ENCODE measurements at places on chromosomes 5 and 9.
A peak's percentile ranks its signal among the peaks of the same experiment; 100 is the strongest.

DNA sequence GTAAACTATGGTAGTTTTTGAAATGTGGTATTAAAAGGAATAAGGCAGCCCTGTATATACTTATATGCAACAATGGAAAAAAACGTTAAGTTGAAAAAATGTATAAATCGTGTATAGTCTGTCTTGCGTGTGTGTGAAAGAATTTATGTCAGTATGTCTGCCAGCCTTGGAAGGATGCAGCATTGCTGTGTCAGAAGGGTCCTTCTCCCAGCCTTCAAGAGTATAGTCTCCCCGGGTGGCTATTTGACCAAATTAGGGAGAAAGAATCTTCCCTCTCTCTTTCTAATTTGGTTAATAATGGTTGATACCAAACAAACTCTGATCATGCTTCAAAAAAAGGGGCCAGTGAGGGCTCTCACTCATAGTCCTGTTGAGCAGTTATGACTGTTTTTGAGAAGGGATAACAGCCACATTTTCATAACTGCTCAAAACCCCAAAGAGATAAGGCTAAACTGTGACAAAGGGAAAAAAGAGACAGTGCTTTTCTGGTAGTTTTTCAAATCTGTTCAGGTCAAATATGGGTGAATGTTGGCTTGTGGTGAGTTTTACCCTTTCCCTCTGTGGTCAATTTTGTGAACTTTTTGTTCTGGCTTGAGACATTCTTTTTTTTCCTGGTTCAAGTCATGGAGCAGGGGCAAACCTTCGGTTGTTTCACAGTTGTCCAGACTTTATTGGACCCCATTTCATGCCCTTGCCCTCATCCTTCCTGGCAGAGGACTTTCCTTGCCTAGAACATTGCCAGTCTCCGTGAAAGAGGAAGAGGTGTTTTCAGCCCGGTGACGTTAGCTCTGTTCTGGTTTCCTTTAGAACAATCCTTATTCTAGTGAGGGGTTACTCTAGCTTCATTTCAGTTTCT lies 21.0 kb downstream of the SNX30 start:
- DNase-seq: no peak

GRCh38 chr9:133981589-133981957 lies 10.6 kb downstream of the VAV2 start:
- DNase-seq: no peak

GRCh38 chr5:93092349-93093105 lies 488.5 kb downstream of the NR2F1-AS1 start:
- DNase-seq: no peak

DNA sequence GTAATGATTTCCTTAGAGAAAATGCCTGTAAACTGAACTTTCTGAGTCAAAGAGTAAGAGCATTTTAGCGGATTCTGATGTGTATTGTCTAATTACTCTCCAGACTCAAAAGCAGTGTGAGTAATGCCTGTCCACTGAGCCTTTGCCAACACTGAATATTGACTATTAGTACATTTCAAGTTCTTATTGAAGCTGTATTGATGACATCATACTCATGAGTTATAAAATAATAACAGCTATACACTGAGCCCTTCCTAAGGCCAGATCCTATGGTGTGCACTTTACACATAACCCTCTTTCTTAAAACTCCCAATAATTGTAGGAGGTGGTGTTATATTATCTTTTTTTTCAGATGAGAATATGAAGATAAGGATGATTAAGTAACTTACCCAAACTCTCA lies 152.8 kb upstream of the TRPC7 start:
- no peak for DNase-seq

- DNase-seq: no peak
Measured at GRCh38 chr5:584216-584615, 27.9 kb upstream of the CEP72 start.

DNA sequence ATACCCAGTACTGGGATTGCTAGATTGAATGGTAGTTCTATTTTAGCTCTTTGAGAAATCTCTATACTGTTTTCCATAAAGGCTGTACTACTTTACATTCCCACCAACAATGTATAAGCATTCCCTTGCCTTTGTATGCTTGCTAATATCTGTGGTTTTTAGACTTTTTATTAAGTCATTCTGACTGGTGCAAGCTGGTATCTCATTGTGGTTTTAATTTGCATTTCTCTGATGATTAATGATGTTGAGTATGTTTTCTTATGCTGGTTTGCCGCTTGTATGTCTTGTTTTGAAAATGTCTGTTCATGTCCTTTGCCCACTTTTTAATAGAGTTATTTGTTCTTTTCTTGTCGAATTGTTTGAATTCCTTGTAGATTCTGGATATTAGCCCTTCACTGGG lies 512.7 kb upstream of the PAPPA start:
- no peak for DNase-seq

DNA sequence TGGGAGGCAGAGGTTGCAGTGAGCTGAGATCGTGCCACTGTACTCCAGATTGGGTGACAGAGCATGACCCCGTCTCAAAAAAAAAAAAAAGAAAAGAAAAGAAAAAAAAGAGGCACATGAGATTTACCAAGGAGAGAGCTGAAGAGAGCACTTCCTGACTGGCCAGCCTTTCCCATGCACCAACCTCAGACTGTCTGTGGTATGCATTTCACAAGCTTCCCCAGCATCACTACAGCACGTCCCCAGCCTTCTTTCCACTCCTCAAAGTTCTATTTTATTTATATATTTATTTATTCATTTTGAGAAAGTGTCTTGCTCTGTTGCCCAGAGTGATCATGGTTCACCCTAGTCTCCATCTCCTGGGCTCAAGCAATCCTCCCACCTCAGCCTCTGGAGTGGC lies 13.6 kb upstream of the FUBP3 start:
- DNase-seq: no peak

GRCh38 chr5:139065306-139065705 lies 132.9 kb downstream of the SIL1 start:
- DNase-seq: no peak

DNA sequence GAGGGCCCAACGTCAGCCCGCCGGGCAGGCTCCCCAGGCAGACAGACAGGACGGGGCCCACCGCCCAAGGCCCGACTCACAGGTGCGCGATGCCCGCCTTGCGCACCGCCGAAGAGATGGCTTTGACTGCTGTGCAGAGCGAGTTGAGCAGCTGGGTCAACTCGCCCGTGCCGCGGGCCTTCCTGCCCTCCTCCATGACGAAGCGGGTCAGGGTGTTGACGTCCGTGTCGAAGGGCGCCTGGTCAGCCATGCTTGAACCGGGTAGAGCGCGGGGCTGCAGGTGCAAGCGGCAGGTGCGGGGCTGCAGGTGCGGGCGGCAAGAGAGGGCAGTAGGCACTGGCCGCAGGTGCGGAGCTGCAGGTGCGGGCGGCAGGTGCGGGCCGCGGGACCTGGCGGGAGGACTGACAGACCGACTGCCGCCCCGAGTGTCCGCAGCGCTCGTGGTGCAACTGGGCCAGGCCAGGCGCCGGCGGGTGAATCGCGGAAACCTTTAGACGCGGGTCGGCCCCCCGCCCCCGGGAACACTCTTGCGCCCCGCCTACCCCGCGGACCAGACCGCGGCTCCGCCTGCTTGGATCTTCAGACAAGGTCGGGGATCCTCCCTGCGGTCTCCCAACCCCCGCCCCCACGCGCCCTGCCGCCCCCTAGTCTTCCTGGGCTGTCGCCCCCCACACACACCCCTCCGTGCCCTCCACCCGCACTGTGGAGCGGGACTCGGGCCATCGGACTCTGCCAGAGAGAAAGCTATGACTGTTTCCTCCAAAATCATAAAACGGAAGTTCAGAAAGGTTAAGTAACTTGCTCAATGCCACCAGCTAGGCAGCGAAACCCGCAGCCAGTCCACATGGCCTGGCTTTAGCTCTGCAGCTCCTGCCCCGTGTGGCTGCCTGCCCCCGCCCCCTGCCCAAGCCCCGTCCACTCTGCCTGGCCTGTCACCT lies at the start of gene FBP1:
TSS of gene FBP1 (minus strand) at position 458 of the 938 bp plus-strand sequence. CDS start at position 250, 208 bp downstream.
- peak; percentile 61 for DNase-seq

DNA sequence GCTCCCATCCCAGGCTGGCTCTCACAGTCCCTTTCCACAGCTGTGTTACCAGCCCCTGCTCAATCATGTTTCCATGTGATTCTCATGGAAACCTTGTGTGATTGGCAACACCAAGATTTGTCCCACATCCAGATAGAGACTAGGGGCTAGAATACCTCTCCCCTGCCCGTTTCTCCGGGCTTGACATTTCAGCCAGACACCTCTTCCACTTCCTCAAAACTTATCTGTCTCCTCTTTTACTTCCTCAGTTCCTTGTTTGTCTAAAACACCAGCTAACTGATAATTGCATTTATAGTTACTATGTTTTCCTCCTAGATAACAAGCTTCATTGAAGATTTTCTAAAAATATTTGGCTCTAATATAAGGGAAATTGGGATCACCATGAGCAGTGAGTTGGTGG lies 16.6 kb upstream of the KCNMB1 start:
- no peak for DNase-seq

- no peak for DNase-seq
Measured at GRCh38 chr5:89011778-89012711, 129.1 kb upstream of the MEF2C start.

DNA sequence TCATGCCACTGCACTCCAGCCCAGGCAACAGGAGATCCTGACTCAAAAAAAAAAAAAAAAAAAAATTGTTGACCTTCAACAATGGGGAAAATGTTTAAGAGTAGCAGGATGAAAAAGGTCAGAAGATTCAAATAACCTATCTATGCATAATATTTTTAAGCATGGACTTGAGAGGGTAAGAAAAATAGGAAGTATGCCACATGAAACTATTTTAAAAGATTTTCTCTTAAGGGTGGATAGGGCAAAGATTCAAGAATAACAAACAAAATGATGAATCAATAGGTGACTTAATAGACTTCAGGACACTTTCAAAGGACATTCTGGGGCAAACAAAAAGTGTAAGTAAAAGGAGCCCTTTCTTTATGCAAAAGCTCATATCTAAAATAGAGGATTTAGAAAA lies 3.2 kb downstream of the TEX48 start:
- DNase-seq: no peak

GRCh38 chr5:90434116-90434714 lies 24.7 kb upstream of the CETN3 start:
- DNase-seq: peak; percentile 71

DNA sequence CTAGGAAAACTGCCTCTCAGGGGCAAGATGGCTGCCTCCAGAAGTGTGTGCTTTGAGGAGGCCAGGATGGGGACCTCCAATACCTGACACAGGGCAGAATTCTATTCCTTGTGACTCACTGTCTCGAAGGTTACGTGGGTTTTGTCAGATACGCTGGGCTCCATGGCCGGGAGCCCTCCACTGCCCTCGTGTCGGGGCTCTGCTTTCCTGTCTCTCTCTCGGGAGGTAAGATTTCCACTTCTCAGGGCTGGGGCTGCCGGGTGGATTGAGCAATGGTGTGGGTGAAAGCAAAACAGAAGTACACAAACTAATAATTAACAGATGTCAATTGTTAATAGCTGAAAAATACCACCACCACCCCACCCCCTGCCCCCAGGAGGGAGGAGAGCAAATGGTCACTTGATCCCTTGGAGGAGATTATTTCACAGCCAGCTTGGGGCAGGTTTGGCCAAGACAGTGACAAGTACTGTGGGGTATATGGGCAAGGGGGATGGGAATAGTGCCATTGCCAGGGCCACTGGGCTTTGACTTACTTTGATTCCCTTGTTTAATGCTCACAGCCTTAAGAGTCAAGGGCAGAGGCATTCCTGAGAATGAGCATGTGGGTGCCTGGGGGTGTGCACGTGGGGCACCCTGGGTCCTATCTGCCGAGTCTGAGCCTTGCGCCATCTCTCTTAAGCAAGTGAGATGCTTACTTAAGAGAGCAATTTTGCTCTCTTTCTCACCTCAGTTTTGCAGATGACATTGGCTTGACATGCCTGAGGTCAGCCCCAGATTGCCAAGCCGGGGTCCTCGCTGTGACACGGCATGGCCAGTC lies 28.8 kb upstream of the DAB2IP start:
- DNase-seq: no peak

- no peak for DNase-seq
Measured at GRCh38 chr9:90044710-90045151, 439.9 kb downstream of the GADD45G start.

GRCh38 chr9:84339962-84340361 lies 596 bp downstream of the SLC28A3 start:
- DNase-seq: no peak

GRCh38 chr5:156947925-156948324 lies 15.1 kb downstream of the TIMD4 start:
- no peak for DNase-seq

GRCh38 chr9:131525643-131526565 lies 5.2 kb downstream of the UCK1 start:
- no peak for DNase-seq

DNA sequence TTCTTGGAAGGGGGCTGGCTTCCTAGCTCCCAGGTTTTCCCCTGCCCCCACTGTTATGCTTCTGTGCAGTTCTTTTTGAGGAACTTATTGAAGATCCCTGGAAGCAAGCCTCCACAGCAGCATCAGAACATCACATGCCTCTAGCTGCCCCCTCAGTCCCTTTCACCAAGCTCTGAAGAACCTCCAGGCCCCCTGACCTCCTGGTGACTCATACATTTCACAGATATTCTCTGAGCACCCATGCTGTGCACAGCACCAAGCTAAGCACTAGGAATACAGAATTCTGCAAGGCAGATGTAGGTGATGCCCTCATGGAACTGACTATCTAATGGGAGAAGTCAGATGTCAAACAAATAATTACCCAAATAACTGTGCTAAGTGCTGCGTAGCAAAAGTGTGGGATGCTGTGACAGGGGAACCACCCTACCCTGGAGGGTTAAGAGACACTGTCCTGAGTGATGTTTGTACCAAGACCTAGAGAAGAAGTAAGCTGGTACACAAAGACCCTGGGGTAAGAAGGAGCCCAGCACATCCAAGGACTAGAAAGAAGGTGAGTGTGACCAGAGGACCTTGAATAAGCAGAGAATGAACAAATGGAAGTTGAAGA lies 213.7 kb upstream of the NR4A3 start:
- DNase-seq: no peak

GRCh38 chr9:107489687-107490605 lies at the start of gene KLF4:
Gene KLF4 (minus strand): TSS chr9:107489769. CDS start chr9:107489172, 597 bp downstream.
- peak; percentile 92 for DNase-seq

GRCh38 chr5:65334077-65334476 lies 147.6 kb downstream of the ADAMTS6 start:
- no peak for DNase-seq

DNA sequence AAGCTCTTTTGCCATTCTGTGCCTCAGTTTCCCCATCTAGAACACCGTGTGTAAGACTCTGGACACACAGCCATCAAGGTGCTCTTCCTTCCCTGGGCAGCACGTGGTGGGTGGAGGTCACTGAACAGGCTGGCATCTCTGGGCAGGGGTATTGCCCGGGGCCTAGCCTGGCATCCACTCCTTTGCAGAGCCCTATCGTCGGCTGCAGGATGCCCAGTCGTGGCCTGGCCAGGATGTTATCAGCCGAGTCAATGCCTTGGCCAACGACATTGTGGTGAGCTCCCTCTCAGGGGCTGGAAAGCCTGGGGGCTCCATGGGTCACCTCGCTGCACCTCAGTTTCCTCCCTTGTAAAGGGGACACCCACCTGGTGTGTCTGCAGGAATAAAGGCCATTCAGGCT lies 4.0 kb downstream of the ADGRD2 start:
- DNase-seq: no peak

DNA sequence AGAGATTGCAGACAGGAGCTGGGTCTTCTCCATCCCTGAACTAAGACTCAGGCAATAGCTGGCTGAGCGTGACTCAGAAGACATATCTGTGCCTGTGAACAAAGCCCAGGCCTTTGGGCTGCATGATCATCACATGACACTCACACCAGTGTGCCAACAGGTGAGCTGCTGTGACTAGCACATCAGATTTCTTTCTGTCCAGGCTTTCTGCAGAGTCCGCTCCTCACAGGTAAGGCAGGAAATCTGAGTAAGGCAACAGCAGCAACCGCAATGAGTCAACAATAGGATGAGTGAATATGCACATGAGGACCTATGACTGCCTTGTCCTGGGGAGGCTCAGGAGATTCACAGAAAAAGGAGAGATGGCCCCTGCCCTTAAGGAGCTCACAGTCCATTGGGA lies 293.6 kb downstream of the ACTL7B start:
- no peak for DNase-seq
